RWPE1 (cell line): ENCODE measurements at places on chromosomes 7 and 10.

- no peak for DNase-seq
These were observed 171.3 kb downstream of the PRKCQ start for GRCh38 chr10:6408799-6409198.

DNA sequence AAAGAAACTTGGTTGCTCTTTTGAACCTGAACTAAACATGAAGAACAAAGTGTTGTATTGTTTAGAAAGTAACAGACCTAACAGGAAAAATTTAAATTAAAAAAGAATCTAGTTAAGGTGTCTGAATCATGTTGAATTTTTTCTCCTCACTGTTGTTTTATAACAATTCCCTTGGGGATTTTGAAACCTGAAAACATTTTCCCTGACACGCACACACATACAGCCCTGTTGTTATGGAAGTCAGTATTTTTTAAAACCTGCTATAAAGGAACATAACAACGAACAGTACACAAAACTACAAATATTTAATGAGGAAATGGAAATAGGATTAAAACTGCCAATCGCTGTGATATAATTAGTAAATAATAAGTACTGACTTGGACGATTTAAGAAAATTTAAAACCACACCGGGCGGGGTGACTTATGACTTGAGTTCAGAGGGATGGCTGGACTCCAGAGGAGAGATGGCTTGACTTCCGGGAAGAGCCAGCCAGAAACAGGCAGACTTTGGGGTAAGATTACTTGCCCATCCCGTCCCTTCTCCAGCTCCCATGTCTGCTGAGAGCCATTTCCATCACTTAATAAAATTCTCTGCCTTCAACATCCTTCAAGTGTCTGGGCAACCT lies 16.2 kb upstream of the SPOCK2 start:
- no peak for DNase-seq

DNA sequence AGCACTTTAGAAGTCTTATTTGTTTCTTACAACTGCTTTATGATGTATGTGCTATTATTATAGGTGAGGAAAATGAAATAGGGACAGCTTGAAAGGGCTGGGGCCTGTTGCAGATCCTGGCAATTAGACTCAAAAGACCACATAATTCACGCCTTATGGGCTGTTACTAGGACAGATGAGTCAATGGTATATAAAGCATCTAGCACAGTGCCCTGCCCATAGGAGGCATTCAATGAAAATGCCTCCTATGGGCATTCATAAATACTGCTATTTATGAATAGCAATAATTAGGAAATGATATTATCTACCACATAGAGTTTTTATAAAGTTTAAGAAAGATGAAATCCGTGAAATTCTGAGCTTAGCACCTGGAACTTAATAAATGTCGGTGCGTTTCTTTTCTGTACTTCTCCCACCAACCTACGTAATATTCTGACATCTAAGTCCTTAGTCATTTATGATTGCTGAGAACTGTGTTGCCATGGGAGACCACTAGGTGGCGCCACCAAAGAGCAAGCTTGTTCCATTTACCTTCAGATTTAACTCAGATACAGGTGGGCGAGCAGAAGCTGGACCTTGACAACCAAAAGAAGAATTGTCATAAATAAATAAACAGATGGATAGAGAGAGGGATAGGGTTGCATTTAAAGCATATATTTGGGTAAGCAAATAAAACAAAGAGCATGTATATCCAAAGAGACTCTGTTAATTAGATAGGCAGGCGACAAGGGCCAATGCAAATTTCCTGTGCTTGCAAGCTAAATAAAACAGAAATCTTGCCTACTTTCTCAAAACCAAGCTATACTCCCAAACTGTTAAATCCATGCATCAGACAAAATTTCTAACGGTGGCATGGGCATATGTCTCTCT lies 699.9 kb downstream of the INHBA start:
- no peak for DNase-seq

- DNase-seq = no peak
These were observed 84.4 kb upstream of the TNS3 start for GRCh38 chr7:47666164-47666862.

DNA sequence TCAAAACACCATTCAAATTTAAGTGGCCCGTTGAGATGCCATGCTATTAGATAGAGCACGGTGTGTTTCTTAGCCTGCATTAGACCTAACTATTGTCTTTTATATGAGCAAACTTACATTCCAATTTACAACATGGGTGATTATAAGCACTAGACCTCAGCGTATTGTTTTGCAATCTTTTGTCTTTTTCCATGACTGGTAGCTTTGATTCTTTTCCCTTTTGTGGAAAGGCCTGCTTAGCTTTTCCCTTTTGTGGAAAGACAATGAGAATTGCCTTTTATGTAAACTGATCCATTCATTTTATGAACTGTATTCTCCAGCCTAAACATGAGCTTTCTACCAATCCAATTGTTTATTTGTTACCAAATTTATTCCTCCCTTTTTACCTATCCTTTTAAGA lies 823.1 kb downstream of the CCSER2 start:
- no peak for DNase-seq

GRCh38 chr10:436911-437665 lies 252.4 kb downstream of the DIP2C start:
- no peak for DNase-seq

DNA sequence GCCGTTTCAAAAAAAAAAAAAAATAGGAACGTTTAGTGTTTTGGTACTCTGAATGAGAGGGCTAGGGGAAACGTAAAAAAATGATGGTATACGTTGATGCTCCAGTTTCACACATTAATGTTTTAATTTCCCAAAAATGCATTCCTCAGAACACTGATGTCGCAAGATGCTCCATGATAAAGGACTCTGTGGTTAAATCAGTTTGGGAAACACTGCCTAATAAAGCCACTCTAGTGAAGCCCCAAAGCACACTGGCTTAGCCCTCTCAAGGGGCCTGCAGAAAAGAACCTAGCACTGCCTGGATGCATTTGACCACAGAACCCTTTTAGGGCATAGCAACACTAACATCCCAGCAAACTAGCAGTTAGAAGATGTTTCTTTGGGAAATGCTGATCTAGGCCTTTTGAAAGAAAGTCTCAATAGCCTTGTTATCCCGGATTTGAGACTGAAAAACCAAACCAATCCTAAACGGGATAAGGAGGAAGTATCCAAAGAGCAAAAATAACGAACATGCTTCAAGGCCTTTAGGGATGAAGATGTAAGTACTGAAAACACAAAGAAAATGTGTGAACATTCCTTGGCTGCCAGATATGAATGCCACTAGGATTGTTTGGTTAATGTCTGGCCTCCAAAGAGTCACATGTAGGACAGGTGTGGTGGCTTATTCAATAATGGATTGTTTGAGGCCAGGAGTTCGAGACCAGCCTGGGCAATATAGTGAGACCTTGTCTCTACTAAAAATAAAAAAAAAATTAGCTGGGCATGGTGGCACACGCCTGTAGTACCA lies 11.0 kb downstream of the DLG5 start:
- DNase-seq = no peak

- peak; percentile 17 for DNase-seq
These were observed 51.8 kb upstream of the ANK3 start for GRCh38 chr10:60441515-60441914.

DNA sequence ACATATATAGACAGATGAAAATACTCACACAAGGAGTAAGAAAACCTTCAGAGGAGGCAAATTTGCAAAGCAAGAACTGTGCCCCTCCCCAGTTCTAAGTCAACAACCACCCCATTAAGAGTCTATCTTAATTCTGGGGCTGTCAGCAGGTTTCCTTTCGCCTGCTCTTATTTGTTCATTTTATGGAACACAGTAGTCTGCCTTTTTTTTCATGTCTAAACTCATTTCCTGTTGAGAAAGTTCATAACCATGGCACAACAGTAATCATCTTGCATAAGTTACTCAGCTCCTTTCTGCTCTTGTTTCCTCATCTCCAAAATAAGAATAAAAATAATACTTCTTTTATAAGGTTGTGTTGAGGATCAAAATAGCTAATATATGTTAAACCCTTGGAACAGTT lies 25.8 kb upstream of the AMPH start:
- no peak for DNase-seq

- peak; percentile 41 for DNase-seq
These were observed 283.3 kb upstream of the SEMA3A start for GRCh38 chr7:84477786-84478478.

GRCh38 chr7:26700386-26700785 lies 164.0 kb downstream of the SKAP2 start:
- DNase-seq = no peak

DNA sequence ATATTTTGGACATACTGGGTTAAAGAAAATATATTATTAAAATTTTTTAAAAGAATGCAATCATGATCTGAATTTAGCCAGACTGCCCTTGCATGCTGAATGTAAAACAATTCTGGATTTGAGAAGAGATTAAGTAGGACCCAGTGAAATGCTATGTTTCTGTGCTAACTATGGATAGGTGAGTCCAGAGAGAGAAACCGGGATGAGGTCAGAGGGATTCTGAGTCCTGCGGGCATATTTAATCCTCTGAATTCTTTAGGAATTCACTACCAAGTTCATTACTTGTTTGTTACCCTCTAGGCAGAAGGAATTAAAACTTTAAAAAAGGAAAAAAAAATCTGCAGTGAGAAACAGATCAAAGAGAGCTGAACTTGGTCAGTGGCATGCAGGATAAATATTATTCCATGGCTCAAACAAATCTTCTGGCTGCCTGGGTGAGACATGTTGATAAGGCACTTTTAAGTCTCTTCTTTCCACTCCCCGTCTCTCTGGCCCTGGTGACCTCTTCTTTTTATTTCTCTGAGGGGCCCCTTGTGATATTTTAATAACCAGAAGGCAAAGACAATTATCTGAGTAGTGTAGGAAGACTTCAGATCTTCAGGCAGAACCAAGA lies 50.2 kb upstream of the LYZL1 start:
- no peak for DNase-seq

- DNase-seq = no peak
These were observed 22.9 kb downstream of the SCART1 start for GRCh38 chr10:133476641-133476990.

GRCh38 chr7:137169282-137169698 lies 174.2 kb downstream of the PTN start:
- DNase-seq = peak; percentile 8

DNA sequence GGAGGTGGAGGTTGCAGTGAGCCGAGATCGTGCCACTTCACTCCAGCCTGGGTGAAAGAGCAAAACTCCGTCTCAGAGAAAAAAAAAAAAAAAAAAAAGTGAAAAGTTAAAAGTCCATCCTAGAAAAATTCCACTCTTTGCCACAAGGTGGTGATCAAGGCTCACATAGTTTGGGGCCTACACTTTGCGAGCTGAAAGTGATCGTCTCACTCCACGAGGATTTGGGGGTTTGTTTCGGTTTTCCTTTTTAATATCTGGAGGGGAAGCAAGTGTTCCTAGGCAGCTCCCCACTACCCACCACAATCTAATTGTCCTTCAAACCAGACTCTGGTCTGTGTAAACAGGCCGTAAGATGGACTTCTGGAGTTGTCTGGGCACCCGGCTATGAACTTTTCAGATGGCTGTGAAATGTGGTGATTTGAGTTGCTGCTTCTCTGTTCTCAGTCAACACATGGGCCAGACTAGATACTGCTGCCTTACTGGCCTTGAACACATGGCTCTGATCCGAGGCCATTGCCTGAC lies 27.1 kb downstream of the PRLHR start:
- DNase-seq = peak; percentile 69

DNA sequence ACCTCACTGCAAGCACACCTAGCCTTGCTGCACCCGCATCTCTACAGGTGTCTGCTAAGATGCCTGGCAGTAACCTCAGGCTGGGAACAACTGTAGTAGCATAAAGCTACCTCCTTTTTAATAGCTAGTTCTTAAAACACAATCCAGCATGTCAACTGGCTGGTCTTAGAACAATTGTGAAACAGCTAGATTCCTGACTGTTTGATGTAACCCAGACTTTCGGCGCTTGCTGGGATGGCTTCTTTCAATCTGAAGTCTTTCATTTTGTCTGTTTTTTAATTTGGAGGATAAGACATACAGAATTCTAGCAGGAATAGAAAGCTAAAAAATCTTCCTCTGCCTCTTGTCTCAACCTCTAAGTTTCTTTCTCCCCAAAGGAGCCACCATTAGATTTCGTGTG lies 59.8 kb downstream of the GSDME start:
- no peak for DNase-seq

- DNase-seq = no peak
These were observed 197.0 kb downstream of the ZNF438 start for GRCh38 chr10:30834651-30835050.

GRCh38 chr10:121804460-121804859 lies 123.4 kb downstream of the ATE1 start:
- DNase-seq = peak; percentile 65

DNA sequence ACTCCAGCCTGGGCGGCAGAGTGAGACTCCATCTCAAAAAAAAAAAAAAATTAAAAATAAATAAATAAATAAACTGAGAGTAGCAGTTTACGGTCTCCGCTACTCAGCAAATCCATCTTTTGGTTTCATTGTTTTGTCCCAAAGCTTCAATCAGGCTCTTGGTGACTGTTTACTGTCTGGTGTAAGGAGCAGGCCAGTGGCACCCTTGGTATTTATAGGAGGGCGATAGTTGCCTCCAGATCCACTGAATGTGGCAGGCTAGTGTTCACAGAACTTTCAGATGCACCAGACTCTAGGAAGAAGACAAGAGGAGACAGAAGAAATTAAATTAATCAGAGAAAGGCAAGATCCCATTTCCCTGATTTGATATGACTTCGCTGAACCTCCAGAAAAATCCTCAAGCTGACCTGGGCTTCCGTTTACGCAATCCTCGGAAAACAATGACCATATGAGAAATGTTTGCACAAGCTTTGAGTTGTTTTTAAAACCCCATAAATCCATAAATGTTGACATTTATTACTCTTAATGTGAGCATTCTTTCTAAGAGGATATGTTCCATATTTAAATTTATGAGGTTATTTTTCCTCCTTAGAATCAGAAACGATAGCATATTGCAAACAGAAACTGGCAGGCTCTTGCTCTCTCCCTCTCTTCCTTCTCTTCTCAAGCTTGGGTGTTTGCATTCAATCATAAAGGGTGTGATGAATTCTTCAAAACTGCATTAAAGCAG lies 7.1 kb upstream of the MUC3A start:
- DNase-seq = peak; percentile 38

GRCh38 chr10:19952224-19953010 lies 136.2 kb downstream of the PLXDC2 start:
- no peak for DNase-seq

- DNase-seq = no peak
These were observed 48.4 kb upstream of the CRTAC1 start for GRCh38 chr10:98078774-98079173.

- no peak for DNase-seq
These were observed 384.7 kb upstream of the KCND2 start for GRCh38 chr7:119888251-119888650.

- DNase-seq = peak; percentile 11
These were observed 34.6 kb upstream of the MALRD1 start for GRCh38 chr10:19014034-19014433.

GRCh38 chr7:91945476-91945875 lies 4.8 kb downstream of the AKAP9 start:
- no peak for DNase-seq

DNA sequence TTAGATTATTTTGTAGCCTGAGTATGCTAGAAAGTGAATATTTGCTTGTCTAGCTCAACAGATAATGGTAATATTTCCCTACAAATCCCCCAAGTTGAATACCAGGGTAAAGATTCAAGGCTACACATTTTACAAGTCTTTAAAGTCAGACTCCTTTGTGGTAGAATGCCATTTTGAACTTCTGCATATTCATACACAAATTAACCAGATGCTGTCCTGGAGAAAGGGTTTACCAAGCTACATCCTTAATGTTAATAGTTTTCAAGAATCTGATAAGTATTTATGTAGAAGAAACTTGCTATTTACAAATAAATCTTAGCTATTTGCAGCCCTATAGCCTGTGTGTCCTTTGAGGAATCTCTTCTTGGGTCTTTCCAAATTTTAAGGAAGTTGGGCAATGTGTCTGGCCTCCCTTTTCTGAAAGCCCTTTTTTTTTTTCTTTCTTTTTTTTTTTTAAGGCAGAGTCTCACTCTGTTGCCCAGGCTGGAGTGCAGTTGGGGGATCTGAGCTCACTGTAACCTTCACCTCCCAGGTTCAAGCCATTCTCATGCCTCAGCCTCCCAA lies 82.6 kb downstream of the CPEB3 start:
- DNase-seq = no peak
